Thoracic aorta (tissue), 2 donors: ENCODE measurements at places on chromosomes 7 and 10. TPM values are rescaled to one million over a fixed set of nuclear protein-coding genes. Genes with fewer than 3 reads are reported as not detected.

DNA sequence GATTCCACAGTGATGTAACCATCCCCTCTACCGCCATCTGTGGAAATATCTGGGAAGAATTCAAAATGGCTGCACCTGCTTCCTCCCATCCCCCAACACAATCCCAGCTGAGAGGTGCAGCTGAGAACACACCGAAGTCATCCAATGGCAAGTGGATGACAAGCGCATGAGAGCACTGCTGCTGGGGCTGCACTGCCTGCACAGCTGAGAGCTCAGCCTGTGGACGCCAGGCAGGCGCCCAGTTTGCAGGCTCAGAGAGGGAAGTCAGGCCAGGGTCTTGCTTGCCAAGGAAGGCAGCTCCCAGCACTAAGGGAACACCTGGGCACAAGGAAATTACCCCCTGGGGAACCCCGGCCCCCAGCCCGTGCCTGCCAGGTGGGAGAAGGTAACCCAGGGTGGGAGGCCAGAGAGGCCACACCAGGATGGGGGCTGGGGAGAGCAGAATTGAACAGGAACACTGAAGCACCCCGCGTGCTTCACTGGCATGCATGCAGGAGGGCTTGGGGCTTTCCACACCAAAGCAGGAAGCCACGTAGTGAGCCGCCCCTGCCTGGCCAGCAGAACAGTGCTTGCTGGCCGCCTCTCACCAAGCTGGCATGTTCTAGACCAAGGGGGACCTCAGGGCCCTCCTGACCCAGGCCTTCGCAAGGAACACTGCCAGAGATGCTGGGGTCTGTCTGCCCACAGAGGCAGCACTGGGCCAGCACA, 46.2 kb downstream of the FAM53B start:
- DNase-seq: no peak

The ATOH7 gene
- not detected for total RNA-seq

GRCh38 chr10:74451127-74451829, 300.3 kb downstream of the ADK start:
- no peak for DNase-seq

DNA sequence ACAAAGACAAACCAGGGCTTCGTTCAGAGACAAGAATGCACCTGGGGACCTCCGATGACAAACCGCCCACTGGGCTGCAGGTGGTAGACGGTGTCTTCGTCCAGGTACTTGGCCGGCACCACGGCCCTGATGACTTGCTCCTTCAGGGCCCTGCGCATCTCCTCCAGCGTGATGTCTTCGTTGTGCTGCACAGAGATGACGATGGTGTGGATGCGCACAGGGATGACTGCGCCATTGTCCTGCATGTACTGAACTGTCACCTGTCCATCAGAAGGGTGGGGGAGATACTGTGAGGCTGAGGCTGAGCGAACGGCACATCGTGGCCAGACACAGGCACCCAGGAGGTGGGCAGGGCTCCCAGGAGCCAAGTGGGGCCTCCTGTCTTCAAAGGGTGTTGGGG, 13.1 kb downstream of the MAT1A start:
- no peak for DNase-seq

- DNase-seq: no peak
Measured at GRCh38 chr10:30456266-30456665, 22.3 kb downstream of the MAP3K8 start.

DNA sequence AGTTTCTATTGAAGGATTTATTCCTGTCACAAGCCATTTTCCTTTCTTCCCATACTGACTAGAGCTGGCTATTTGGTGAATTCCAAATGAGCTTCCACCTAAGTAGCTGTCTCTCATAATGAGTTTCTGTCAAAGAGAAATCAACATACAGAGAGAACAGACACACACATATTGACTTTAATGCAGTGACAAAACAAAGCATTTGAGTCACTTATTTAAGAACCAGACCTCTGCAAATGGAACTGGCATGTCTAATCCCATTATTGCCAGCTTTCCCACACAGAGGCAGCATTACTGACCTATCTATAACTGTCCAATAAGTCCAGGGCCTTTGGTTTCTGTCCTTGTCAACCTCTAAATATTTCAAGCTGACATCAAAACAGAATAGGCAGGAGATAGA, 179.3 kb upstream of the CSTF2T start:
- DNase-seq: no peak

The PKD2L1 gene
- total RNA-seq: 0.56 TPM

GRCh38 chr10:22017283-22018020, 13.9 kb upstream of the DNAJC1 start:
- no peak for DNase-seq

- DNase-seq: no peak
Measured at GRCh38 chr10:79306644-79307220, 40.5 kb upstream of the PPIF start.

DNA sequence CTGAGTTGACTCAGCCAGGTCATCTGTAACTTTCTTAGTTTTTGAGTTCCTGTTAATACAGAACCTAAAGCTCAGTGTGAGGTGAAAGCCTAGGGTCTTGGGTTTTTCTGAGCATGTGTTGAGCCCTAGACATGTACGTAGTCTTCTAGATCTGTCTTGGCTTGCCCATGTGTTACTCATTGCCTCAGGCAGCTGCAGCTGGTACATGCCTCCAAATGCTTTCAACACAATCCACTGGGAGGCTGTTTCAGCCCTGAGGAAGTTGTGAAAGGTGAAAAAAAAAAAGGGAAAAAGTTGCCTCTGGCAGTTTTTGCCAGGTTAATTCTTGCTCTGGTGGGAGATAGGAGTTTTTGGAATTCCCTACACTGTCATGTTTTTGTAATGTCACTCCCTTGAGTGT, 134.6 kb downstream of the RNF216 start:
- DNase-seq: no peak

The RPEL1 gene
- total RNA-seq: not detected

The PWWP2B gene
- 7.8 TPM for total RNA-seq

GRCh38 chr7:26624839-26625238, 239.6 kb downstream of the SKAP2 start:
- no peak for DNase-seq

DNA sequence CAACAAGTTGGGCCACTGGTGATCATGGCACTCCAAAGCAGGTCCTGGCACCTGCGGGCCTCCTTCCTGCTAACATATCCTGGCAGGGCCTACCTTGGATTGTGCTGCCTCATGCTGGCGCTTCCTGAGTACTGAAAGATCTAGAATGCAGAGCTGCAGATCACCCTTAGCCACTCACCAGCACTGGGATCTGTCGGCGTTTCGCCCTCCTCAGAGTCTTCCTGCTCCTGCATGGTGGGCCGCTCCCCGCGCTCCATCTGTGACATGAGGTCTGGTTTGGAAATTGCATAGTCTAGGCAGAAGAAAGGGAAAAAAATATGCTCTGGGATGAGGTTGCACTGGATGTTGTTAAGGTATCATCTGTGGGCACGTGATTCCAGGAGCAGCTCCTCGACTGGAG, 10.0 kb downstream of the ZNF777 start:
- DNase-seq: no peak

GRCh38 chr7:7812112-7812511, 93.7 kb upstream of the RPA3 start:
- DNase-seq: no peak

- no peak for DNase-seq
Measured at GRCh38 chr10:114683593-114683992, 25.5 kb upstream of the ABLIM1 start.
